ENCODE measurements at places on chromosomes 13 and 19.

- DNase-seq = no peak
Observed at GRCh38 chr13:72920097-72920496, 138.2 kb downstream of the PIBF1 start.

GRCh38 chr13:52878831-52879230, 30.4 kb upstream of the PCDH8 start:
- no peak for DNase-seq

- peak; percentile 76 for DNase-seq
Observed at GRCh38 chr19:35856546-35857149, at the start of gene KIRREL2. Gene KIRREL2 (plus strand): TSS chr19:35856911. CDS start chr19:35857120, 209 bp downstream.

DNA sequence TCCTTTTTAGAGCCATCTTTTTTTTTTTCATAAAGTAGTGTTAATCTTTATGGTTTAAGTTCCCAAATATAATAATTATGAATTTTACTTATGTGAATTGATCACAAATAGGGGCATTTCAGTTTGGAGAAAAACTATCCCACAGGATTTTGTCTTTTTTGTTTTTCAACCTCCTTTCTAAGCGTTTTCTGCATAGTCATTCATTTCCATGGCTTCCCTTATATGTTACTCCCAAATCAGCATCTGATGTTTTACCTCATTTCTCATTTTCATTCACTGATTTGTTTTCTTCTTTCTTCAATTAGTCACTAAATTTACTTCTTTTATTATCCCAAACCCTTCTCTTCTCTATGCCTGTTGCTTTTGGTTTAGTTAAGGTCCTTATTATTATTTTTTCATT, 24.7 kb downstream of the PDS5B start:
- DNase-seq = no peak

GRCh38 chr19:48780631-48781391, 25.5 kb downstream of the FGF21 start:
- no peak for DNase-seq

- no peak for DNase-seq
Observed at GRCh38 chr13:90721937-90722336, 625.5 kb upstream of the MIR17HG start.

DNA sequence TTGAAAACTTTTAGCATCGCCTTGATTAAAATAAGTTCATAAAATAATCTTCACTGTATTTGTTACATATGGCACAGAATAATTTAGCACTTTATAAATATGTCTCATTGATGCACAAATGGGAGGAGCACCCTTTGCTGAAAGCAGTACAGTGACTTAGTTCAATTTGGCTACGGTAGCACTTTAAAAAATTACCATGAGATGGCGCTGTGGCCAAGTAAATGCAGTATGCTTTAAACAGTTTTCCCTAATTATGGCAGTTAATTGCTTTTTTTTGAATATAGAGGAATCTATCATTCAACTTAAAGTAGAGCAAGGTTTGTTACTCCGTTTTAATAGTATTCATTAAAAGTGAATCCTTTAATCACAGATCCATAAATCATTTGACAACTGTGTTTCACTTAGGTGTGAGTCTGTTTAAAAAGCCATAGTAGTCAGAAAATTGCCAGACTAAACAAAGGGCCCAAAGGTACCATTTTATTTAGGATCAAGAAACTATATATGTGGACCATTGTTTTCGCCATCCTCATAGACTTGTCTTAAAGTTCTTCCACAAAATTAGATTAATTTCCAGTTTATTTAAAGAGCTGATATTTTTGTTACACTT, 34.7 kb upstream of the ESD start:
- DNase-seq = peak; percentile 23

GRCh38 chr19:41308450-41309179, 1.4 kb upstream of the CCDC97 start:
- DNase-seq = peak; percentile 89

GRCh38 chr13:113001241-113002140, 32.5 kb downstream of the MCF2L start:
- DNase-seq = peak; percentile 100

DNA sequence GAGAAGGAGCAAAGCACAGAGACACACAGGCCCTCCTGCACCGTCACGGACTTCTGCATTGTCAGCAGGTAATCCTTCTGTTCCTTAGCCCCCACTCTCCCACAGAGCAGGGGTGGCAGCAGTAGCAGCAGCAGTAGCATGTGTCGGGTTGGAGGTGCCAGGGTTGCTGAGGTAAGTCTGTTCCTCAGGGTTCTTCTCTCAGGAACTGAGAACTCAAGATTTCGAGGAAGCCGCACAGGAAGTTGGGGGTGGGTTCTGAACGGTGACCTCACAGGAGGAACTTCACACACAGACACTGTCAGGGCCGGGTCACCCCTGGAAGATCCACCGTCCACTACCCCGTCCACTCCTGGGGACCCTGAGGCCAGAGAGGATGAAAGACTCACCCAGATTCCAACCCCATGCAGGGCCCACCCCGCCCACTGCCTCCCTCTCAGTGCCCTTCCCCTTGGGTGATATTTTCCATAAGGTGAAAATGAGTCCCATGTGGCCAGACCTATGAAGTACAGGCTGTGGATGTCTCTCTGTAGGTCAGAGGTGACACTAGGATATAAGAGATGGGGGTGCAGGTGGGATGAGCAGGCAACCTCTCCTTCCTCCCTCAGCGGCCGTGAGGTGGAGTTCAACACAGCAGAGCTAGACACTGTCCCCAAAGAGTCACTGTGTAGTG, at the start of gene SIGLEC12:
TSS of gene SIGLEC12 (minus strand) at position 207 of the 670 bp plus-strand sequence. CDS start at position 140, 67 bp downstream.
- no peak for DNase-seq

DNA sequence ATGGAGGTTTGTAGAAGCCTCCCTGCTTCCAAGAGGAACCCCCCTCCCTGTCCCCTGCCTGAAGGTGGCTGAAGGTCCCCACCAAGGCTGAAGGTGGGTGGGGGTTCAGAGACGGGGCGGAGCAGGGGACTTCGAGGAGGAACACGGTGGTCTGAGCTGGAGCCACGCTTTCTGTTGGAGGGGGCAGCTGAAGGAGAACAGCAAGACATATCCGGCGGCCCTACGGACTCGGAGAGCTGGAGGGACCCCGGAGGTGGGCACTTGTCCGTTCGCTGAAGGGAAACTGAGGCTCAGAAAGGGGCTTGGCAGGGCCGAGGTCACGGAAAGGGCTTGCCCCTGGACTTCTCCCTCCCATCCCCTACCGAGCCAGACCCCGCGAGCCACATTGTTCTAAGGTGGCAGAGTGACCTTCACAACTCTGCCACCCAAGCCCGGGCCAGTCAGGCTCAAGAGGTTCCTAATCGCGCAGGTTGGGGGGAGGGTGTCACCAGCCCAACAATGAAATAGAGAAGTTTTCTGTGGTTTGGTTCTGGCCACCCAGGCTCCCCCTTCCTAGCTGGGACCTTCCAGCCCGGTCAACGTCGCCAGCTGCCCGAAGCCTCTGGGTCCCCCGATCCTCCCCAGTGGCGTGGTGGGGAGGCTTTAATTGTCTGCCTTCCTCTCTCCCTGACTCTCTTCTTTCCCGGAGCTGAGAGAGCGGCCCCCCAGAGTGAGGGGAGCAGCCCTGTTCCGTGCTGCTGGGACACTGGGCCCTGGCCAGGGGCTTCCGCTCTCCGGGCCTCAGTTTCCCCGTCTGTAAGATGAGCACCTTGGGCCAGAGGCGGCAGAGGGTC, 15.5 kb upstream of the KCNN1 start:
- peak; percentile 38 for DNase-seq

GRCh38 chr19:13260883-13261653, 110.9 kb downstream of the IER2 start:
- DNase-seq = no peak

- DNase-seq = no peak
Observed at GRCh38 chr19:4043401-4043800, 23.3 kb downstream of the ZBTB7A start.

DNA sequence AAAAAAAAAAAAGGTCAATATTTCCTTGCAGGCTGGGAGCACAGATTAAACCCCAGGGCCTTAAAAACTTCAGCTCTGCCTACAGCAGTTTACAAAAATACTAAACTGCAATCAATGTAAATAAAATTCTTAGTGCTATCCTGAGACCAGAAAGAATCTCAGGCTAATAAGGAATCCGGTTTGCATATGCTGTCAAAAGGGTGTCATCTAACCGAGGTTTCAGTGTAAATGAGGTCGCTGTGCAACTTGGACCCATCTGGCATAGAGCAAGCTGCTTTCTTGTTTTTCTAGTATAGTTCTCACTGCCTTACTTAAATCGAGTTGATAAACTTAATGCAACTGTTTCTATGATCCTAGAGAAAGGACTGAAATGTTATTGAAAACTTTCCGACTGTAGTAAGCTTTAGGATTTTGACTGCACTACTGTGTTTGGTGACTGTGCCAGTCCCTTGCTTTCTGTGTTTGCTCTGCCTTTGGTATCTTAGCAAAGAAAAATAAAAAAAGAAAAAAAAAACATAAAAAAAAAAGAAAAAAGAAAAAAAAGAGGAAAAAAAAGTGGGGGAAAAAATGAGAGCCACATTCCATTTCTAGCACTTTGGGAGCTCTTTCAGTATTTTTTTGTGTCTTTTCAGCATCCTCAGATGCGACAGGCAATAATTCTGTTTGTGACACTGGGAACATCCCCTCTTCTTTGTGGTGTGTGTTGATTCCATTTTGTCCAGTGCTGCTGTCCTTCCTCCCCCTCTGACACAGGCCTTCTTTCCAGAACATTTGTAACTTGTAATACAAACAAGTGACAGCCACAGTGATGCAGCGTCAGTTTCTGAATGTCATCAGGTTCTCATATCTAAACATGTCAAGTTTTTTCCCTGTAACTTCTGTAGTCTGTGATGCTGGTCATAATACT, 340.5 kb downstream of the ZNF536 start:
- peak; percentile 26 for DNase-seq

DNA sequence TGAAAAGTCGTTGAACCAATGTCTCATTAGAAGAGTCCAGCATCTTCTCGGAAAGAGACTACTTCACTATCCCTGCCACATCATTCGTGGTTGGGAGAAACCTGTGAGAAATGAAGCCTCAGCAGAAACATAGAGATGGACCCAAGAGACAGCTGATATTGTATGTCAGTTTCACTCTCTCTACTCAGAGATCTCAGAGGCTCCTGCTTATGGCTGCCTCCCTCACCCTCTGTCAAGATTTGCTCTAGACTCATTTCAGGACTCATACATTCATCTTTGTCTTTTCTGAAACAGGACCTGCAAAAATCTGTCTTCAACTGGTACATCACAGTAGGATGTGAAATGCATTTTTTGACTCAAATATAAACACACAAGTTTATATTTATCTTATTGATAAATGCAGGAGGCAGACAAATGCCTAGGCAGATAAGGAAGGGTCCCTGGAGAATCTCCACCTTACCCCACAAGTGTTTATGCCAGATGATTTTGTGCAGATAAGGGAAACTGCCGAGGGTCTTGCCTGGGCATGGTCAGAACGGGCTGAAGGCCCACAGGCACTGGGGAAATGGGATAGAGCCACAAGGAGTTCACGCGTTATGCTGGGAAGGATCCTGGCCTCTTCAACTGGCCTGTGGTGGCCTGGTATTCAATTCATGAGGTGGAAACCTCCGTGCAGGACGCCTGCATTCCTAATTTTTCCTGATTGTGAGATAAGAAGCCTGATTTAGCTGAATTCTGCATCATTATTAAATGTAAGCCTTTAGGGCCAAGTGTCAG, 1834.0 kb upstream of the PCDH20 start:
- DNase-seq = no peak

DNA sequence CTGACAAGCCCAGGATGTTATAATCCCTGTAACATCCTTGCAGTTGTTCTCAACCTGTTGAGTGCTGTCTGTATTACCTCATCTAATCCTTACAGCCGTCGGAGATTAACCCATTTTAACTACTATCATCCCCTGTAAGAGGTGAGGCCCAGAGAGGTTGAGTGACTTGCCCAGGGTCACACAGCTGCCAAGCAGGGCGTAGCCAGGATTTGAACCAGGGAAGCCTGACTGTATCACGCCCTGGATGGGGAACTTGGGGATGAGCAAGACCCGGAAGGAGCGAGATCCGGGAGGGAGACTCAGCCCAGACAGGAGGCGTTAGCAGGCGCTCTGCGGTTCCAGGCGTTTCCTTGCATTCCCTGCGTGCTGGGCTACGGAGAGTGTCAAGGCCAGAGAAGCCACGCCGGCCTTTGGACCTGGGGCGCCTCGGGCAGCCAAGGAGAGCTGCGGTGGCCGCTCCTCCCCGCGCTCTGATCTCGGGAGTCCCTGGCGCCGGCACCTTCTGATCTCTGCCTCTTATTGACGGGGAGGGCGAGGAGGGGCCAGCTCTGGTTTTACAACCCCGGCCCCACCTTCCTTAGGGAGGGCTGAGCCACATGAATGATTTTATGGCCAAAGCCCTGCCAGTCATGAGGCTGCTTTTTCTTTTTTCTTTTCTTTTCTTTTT, 6.2 kb downstream of the SULT2B1 start:
- no peak for DNase-seq

- no peak for DNase-seq
Observed at GRCh38 chr19:51012661-51013190, 6.8 kb downstream of the KLK10 start.

- DNase-seq = peak; percentile 62
Observed at GRCh38 chr13:96020155-96020575, 33.0 kb downstream of the UGGT2 start.

GRCh38 chr19:45107621-45108150, 14.7 kb downstream of the PPP1R37 start:
- no peak for DNase-seq

DNA sequence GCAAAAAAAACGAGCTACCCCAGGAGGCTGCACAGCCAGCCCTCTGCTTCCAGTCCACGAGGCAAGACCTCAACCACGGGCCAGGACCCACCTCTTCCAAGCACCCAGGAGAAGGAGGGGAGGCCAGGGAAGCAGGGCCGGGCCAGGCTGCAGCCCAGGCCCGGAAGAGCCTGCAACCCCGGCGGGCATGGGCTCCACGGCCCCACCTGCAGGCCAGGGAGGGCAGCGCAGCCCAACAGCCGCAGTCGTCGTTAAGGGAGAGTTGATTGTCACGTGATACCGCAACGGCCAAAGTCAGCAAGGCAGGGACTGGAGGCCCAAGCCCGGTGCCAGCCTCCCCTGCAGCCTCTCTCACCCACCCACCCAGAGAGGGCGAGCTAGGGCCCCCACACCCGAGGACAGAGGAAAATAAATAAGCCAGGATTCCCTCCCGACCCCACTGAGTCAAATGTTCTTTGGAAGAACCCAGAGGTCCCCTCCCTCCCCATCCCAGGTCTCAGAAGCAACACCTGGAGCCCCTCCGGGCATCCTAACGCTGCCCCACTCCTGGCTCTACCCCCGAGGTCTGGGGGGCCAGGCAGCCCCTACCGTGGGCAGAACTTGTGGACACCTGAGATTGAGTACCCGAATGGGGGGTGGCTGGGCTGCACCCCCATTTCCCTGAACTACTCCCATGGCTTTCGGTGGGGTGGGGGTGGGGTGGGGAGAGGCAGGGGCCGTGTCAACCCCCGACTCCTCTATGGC, 5.2 kb upstream of the REXO1 start:
- DNase-seq = peak; percentile 88

DNA sequence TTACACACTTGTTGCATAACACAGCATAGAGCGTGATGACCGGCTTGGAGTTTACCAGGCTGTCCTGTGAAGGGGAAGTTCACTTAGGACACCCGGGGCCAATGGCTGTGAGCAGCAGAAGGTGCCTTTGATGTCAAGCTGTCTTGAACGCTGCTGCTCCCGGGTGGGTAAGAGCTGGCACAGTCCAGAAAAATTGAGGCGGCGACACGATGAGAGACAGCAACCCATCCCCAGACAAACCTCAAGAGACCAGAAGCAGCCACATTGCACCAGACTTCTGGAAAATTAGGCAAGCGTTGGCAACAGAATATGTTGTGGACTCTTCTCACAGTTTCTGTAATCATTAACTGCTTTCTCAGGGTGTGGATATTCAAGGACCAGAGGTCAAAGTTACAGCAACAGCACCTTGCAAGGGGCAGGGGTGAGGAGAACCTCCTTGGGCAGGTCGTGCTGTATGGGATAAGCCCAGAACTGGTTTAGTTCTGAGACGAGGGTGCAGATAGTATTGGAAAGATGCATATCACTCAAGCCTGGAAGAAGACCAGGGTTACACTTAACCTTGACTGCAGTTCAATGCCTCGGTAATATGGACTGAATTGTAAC, 10.1 kb downstream of the NFILZ start:
- DNase-seq = no peak
